Fibroblast of lung (primary cell): ENCODE measurements at places on chromosomes 5 and 9.

DNA sequence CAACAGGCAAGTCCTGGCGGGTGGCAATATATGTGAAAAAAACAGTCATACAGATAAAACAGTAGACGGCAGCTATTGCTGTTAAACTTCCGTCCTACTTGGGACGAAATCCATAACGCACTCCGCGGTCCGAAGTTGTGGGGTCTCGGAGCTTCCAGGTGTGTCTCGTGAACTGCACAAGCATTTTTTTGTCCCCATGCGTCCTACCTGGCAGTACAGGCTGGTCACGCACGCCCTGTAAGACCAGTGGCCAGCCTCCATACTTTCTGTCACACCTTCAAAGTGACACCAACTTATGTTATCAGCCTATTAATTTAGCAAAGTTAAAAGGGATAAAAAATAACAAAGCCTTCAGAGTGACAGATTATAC is 51.3 kb downstream of the TGFBI start:
- no peak for DNase-seq
- peak overlapping the region; percentile 84 for H3K4me3 ChIP-seq
- H3K36me3 ChIP-seq = no peaks in the 10 kb centered on the region
- H3K27me3 ChIP-seq = no peaks in the 10 kb centered on the region
- H3K4me1 ChIP-seq = peaks cover 2% of the 10 kb centered on the region
- no peak overlapping the region for H3K27ac ChIP-seq

DNA sequence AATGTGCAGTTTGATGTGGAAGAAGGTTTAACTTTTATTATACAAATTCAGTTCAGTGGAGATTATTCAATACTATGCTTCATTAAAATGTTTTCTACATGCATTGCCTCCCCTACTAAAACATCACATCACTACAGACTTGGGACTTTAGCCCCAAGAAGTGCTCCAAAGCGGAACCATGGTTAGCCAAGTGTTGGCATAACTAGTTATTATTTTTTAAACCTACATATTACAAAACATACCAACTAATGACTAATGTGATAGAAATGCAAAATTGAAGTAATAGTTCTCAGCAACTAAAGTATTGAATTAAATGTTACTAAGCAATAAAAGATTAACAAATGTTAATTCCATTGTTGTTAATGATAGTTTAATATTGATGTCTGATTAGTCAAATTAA is 74.5 kb downstream of the XRCC4 start:
- H3K4me3 ChIP-seq = no peak overlapping the region
- no peaks in the 10 kb centered on the region for H3K27me3 ChIP-seq
- H3K4me1 ChIP-seq = no peaks in the 10 kb centered on the region
- H3K36me3 ChIP-seq = no peaks in the 10 kb centered on the region
- DNase-seq = peak; percentile 35
- H3K27ac ChIP-seq = no peak overlapping the region

DNA sequence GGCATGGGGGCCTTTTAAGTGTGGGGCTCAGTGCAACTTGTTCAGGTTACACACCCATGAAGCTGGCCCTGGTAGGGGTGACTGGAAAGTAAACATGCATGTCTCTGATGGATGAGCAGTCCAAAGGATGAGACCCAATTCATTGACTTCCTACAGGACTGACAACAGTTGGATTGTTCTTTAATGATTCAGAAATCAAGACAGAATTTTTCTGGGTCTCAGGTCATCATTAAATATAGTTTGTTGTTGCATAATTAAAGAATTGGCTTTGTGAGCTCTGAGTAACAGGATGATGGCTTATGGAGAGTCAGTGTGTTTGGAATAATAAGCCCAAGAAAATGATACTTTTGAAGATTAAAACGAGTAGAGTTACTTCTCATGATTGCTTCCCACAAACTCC is 604.2 kb upstream of the CLINT1 start:
- peak; percentile 31 for DNase-seq
- no peaks in the 10 kb centered on the region for H3K27me3 ChIP-seq
- peaks cover 3% of the 10 kb centered on the region for H3K4me1 ChIP-seq
- H3K4me3 ChIP-seq = no peak overlapping the region

DNA sequence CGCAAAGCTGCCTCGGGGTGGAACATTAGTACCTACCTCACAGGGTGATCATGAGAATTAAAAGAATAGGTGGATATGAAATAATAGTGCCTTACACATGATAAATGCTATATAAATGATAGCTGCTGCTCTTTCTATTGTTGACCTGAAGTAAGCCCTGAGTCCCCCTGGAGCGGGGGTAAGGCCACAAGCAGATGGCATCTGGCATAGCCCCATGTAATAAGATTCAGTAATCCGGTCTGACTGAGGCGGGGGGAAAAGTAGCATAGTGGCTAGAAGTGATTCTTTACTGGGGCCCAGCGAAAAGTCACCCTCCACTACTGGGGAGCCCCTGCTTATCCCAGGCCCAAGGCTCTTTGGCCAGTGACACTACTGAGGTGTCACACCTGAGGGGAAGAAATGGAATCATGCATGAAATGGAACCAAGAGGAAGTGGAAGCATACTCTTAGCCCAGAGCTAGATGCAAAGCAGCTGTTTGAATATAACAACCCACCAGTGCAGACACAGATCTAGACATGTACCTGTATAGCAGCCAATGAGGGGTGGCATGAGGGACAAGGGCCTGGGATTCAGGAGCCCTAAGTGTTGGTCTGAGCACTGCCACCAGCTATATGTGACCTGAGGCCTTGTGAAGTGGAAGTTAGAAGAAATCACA is 16.1 kb upstream of the FGFR4 start:
- no peak overlapping the region for H3K4me3 ChIP-seq
- DNase-seq = no peak
- H3K36me3 ChIP-seq = no peaks in the 10 kb centered on the region

GRCh38 chr5:141657937-141658545 is 6.8 kb upstream of the FCHSD1 start:
- H3K27ac ChIP-seq = peak overlapping the region; percentile 60
- H3K36me3 ChIP-seq = peaks cover 3% of the 10 kb centered on the region
- peaks cover 7% of the 10 kb centered on the region for H3K4me1 ChIP-seq
- H3K4me3 ChIP-seq = no peak overlapping the region
- DNase-seq = peak; percentile 93

DNA sequence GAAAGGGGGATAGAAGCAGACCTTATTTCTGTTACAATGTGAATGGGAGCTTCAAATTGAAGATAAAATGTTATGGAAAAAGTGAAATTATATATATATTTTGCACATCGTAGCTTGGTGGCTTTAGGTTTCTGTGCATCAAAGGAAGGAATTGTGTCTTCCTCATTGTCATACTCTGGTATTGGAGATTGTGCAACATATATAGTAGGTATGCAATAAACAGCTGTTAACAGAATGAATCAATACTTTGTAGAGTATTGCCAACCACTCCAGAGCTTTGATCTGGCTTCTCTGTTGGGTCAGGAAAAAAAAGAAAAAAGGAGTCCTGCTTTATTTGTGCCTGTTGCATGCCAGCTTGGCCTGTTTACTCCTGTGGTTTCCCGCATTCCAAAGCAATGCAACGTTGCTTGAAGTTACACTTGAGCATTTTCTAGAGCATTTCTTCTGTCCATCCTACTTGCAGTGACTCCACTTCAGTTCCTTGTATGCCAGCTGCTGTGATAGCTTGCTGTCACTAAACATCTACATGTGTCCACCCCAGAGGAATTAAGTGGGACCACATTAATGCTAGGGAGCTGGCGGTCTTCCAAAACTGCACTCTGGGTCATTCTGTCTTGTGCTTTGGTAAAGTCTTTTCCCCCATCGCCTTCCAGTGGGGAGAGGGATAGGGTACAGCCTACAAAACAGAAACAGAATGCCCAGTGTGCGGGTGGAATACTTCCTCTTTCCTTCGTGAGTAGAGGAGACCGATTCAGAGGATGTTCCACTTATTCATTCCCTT is 62.0 kb upstream of the MEF2C start:
- H3K27ac ChIP-seq = no peak overlapping the region
- no peak overlapping the region for H3K4me3 ChIP-seq
- peak; percentile 46 for DNase-seq

DNA sequence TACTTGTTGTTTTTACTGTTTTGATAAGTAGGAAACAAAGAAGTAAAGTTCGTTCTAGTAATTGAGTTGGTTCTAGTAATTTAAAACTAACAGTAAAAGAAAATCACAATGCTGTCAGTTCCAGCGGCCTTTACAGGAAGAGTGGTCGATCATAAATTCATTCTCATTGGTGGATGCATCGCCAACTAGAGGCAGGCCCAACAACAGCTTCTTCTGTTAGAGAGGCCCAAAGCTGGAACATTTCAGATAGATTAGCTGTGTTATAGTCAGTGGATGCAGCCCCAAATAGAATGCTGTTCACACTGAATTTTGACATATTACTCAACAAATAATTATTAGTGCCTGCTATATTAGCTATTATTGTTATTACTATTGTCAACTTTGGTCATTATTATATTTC is 80.8 kb downstream of the ARRDC3 start:
- H3K4me3 ChIP-seq = no peak overlapping the region
- H3K36me3 ChIP-seq = no peaks in the 10 kb centered on the region
- H3K27ac ChIP-seq = no peak overlapping the region
- H3K4me1 ChIP-seq = no peaks in the 10 kb centered on the region
- DNase-seq = no peak
- H3K27me3 ChIP-seq = no peaks in the 10 kb centered on the region

GRCh38 chr5:150400316-150401075 is 12.2 kb downstream of the CD74 start:
- no peak for DNase-seq
- no peak overlapping the region for H3K4me3 ChIP-seq
- no peaks in the 10 kb centered on the region for H3K27me3 ChIP-seq
- H3K36me3 ChIP-seq = peaks cover 13% of the 10 kb centered on the region

- peak overlapping the region; percentile 99 for H3K4me3 ChIP-seq
- DNase-seq = no peak
- H3K36me3 ChIP-seq = no peaks in the 10 kb centered on the region
- H3K27ac ChIP-seq = peak overlapping the region; percentile 76
- H3K4me1 ChIP-seq = peaks cover 13% of the 10 kb centered on the region
Observed at GRCh38 chr5:61333321-61333953, 1.4 kb downstream of the ZSWIM6 start.

DNA sequence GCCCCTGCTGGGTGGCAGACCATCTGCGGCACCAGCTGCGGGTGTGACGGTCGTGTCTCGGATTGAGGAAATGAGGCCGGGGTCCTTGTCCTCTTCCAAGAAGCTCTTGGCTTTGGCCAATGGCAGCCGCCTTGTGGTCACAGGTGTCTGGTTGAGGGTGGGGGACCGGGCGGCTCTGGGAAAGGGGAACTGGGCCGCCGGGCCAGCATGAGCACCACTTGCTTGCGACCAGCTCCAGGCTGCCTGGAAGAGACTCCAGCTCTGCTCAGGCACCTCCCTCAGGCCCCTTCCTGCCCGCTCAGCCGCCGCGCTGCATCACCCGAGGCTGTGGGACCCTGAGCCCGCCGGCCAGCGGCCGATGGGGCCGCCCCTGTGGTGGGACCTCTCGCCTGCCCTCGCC is 59.7 kb downstream of the RXRA start:
- no peak overlapping the region for H3K27ac ChIP-seq
- H3K27me3 ChIP-seq = no peaks in the 10 kb centered on the region
- no peak for DNase-seq
- H3K4me1 ChIP-seq = no peaks in the 10 kb centered on the region

DNA sequence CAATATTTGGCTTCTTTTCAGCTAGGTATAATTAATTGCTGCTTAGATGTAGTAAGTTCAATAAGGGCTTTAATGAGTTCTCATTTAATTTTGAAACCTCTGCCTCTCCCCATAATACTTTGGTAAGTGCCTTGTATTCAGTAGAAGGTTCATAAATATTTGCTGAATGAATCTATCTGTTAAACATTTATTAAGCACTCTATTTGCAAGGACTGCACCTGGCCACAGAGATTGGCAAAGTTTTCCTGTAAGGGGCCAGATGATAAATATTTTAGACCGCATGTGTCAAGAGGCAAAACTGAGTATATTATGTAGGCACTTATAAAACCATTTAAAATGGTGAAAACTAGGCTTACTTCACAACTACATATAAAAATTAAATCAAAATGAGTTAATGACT is 19.0 kb upstream of the GNA14 start:
- no peak for DNase-seq
- H3K4me1 ChIP-seq = no peaks in the 10 kb centered on the region
- no peak overlapping the region for H3K27ac ChIP-seq
- no peaks in the 10 kb centered on the region for H3K27me3 ChIP-seq
- H3K4me3 ChIP-seq = no peak overlapping the region

- no peak overlapping the region for H3K27ac ChIP-seq
- H3K4me3 ChIP-seq = no peak overlapping the region
- H3K4me1 ChIP-seq = no peaks in the 10 kb centered on the region
- no peak for DNase-seq
Observed at GRCh38 chr5:134055015-134055414, 50.2 kb upstream of the VDAC1 start.

GRCh38 chr9:77514886-77515711 is 133.0 kb downstream of the GNA14 start:
- no peak overlapping the region for H3K4me3 ChIP-seq
- DNase-seq = peak; percentile 91
- no peaks in the 10 kb centered on the region for H3K4me1 ChIP-seq

GRCh38 chr9:111959468-111960359 is 63.1 kb downstream of the UGCG start:
- no peaks in the 10 kb centered on the region for H3K27me3 ChIP-seq
- peaks cover 30% of the 10 kb centered on the region for H3K4me1 ChIP-seq
- peak; percentile 92 for DNase-seq
- H3K4me3 ChIP-seq = no peak overlapping the region

- H3K4me3 ChIP-seq = no peak overlapping the region
- no peaks in the 10 kb centered on the region for H3K36me3 ChIP-seq
- DNase-seq = peak; percentile 70
- no peaks in the 10 kb centered on the region for H3K27me3 ChIP-seq
- no peak overlapping the region for H3K27ac ChIP-seq
Observed at GRCh38 chr5:145887976-145888574, 15.3 kb upstream of the GRXCR2 start.

DNA sequence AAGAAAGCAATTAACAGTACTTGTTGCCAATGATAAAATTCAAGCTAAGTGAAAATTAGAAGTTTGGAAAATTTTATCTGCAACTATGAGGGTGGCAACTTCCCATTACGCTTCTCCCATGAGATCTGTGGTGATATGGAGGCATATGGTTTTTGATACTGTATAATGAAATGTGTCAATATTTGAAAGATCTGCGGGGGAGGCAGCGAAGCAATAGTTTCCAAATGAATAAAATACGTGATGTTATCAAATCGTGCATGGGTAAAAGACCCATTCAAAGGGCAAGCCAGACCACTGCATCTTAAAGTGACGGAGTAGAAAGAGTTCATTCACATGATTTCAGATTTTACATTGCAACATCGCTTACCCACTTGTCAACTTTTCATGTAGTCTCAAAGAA is 20.9 kb upstream of the BOD1 start:
- no peaks in the 10 kb centered on the region for H3K4me1 ChIP-seq
- H3K4me3 ChIP-seq = no peak overlapping the region
- no peak for DNase-seq
- no peaks in the 10 kb centered on the region for H3K36me3 ChIP-seq
- no peak overlapping the region for H3K27ac ChIP-seq

DNA sequence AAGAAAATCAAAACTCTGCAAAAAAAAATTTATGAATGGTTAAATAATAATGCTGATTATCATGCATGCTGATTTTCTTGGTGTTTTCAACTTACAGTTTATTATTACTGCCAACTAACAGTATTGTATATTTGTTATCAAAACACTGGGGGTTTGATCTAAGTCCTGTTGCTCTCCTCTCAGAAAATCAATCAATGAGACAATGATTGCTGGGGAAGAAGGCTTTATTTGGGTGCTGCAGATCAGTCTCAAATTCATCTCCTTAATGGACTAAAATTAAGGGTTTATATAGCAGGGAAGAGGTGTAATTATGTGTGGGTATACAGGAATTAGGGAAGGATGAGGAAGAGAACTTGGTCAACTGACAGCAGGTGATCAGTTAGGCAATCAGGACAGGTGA is 565.5 kb upstream of the CDH6 start:
- no peak overlapping the region for H3K4me3 ChIP-seq
- no peaks in the 10 kb centered on the region for H3K27me3 ChIP-seq
- no peak for DNase-seq
